Mesenteric fat pad (tissue), 1 donor: ENCODE measurements at places on chromosomes 16 and 17. TPM values are rescaled to one million over a fixed set of nuclear protein-coding genes. Genes with fewer than 3 reads are reported as not detected.

GRCh38 chr17:929586-929985 is 50.0 kb downstream of the NXN start:
- DNase-seq = no peak

DNA sequence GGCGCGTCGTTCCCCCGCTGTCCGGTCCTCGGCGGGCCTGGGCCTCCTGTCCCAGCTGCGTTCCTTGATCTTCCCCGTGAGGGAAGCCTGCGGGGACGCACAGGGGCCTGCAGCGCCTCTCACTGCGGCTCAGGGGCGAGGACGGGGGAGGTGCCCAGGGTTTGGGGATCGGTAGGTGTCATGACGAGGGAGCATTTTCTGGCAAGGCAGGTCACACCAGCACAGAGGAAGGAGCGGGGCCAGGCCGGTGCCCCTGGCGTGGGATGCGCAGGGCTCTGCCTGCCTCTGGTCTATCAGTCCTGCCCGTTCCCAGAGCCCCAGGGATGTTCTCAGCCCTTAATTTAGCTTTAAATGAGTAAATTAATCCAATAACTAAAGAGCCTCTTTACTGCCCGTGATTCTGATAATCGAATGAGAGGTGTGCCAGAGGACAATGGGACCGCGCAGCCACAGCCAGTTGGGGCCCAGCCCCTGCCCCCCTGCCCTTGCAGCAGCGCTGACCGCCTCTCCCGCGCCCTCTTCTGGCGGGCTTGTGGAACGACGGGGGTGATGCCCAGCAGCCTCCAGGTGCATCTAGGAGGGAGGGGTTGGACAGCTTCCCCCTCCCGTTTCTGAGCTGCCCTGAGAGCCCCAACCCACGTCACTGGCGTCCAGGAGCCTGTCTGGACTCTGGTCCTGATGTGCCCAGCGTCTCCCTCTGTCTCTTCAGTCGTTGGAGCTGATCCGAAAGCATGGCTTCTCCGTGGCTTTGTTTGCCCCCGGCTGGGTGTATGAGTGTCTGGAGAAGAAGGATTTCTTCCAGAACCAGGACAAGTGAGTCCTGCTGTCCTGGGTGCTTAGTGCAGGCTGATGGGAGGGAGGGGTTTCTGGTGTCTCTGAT is 7.9 kb downstream of the ENGASE start:
- DNase-seq = no peak

GRCh38 chr16:55421226-55421625 is 57.8 kb upstream of the MMP2 start:
- DNase-seq = no peak

DNA sequence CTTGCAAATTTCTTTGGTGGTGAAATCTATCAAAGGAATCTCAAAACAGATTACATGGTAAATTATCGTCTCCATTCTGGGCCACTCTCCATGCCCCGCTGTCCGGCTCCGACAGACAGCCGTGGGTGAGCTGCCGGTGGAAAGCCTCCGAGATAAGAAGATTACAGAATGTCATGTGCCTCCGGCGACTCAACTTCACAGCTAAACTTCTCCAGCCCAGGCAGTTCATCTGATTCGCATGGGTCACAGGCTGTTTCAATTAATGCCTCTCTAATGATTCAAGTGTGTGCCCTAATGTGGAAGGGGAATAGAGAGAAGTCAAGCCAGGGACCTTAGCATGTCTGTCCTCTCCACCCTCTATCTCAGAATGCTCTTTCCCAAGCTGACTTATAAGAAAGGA is 520.8 kb upstream of the ZFHX3 start:
- no peak for DNase-seq

- DNase-seq = no peak
These were observed 17.8 kb downstream of the ZZEF1 start for GRCh38 chr17:4124999-4125398.

DNA sequence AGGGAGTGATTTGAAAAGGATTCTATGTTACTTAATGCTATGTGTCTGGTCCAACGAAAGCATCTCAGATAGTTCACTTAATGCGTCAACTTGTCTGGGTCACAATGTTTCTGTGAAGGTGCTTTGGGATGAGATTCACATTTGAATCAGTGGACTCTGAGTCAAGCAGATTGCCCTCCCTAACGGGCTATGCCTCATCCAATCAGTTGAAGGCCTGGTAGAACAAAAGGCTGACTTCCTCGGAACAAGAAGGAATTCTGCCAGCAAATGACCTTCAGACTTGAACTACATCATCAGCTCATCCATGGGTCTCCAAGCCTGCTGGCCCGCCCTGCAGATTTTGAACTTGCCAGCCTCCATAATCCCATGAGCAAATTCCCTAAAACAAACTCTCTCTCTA is 15.2 kb downstream of the EMP2 start:
- DNase-seq = no peak

GRCh38 chr17:37358098-37358829 is 17.5 kb upstream of the C17orf78 start:
- no peak for DNase-seq

- DNase-seq = no peak
These were observed 34.2 kb upstream of the HS3ST3A1 start for GRCh38 chr17:13635951-13636350.

DNA sequence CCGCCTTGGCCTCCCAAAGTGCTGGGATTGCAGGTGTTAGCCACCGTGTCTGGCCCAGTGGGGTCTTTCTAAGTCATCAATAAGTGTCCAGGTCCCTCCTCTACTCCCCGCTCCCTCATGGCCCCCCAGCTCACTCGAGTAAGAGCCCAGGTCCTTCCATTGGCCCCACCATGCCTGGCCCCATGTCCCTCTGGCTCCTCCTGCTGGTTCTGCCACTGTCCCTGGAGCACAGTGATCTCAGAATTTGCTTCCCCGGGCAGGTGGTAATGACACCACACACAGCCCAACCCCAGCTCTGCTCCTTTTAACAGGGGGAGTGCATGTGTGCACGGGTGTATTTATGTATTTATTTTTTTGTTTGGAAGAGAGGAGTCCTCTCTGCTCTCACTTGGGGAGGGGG is 19.6 kb downstream of the MGAT5B start:
- DNase-seq = no peak

DNA sequence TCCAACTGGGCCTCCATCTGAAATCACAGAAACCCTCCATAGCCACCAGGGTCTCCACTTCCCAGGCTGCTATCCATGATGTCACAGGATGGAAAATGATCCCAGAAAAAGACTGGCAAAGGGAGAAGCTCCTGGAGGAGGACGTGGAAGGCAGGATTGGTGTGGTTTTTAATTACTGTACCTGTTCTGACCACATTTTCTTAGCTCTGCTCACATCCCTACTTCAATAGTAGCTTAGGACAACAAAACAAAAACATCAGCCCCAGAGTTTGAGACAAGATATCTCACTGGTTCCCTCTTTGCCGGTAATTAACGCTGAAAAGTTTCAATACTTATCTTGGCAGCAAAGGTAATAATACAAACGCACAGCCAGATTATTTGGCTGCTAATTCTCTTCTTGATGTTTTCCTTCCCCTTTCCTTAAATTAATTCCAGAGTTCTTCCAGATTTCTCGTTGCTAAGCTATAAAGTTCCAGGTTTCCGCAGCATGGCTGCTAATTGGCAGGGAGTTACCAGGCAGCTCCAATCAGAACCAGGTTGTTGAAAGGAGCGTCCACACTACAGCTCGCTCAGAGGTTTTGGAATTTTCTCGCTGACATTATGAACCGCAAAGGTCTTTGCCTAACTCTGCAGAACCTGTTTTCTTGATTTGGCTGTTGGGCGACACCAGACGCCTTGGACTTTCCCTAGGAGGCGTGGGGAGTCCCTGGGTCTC is 263.4 kb downstream of the MRTFB start:
- DNase-seq = no peak

DNA sequence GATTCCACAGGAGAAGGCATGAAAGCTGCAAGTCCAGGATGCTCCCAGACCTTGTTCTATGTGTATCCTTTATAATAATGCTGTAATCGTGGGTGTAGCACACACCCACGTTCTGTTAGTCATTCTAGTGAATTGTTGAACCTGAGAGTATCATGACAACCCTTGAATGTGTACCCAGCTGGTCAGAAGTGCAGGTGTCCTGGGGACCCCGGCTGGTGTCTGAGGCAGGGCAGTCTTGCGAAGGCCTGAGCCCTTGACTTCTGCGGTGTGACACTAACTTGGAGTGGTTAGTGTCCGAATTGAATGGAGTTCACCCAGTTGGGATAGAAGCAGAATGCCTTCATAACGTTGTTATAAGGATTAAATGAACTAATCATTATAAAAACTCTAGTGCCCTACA is 218.0 kb upstream of the TNRC6C start:
- DNase-seq = peak; percentile 20

GRCh38 chr16:69298261-69298660 is 12.9 kb upstream of the VPS4A start:
- no peak for DNase-seq

DNA sequence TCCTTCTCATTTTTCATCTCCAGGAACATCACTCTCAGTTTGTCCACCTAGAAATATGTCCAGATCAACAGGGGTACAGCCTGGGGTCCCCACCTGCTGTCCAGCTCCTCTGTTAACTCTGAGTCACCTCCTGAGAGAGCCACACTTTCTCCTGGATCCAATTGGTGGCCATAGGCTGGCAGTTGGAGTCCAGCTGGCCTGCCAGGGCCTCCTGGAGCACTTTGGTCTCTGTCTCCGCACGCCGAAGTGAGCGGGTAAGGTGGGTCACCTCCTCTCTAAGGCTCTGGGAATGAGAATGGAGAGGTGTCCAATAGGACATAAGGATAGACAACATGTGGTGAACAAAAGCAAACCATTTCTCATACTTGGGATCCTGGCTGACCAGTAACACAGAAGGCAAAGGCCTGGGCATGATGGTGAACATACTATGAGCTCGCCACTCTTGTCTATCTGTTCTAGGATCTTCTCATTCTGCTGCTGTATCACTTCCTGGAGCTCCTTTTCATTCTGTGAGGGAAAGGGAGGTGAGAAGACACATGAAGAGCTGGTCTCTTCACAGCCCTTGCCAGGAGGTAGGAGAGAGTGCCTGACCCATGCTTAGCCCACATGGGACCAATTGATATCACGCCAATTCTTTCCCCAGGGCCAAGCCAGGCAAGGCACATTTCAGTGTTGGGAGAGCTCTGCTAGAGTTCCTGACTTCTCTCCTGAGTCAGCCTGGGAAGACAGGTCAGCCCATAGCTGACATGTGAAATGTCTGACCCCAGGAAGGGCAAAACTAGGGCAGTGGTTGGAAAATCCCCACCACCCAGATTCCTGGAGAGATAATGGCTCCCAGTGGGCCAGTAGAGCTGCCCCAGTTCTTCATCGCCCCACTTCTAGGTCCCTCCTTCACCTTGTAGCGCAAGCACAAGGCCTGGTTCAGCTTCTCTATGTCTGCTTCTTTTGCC is 1.8 kb upstream of the ALDOC start:
- peak; percentile 62 for DNase-seq

DNA sequence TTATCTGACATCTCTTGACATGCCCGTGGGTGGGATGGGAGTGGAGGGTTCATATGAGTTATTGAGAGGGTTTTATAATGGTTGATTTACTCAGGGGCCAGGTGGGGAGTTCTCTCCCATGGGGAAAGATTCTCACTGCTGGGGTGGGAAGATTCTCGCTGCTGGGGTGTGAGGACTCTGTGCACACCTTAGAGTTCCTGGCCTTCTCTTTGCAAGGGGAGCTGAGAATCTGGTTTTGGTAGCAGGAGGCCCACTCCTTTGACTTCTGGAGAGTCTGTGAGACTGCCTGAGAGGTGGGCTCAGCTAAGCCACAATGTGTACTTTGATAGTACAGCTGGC is 31.5 kb downstream of the TBX4 start:
- no peak for DNase-seq

DNA sequence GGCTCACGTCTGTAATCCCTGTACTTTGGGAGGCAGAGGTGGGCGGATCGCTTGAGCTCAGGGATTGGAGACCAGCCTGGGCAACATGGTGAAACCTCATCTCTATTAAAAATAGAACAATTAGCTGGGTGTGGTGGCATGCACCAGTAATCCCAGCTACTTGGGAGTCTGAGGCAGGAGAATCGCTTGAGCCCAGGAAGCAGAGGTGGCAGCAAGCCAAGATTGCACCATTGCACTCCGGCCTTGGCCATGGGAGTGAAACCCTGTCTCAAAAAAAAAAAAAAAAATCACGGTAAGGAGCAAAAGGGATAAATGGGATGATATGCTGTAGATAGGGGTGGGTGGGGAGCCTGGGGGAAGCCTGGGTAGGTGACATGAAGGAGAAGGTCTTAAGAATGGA is 20.4 kb upstream of the TMEM98 start:
- no peak for DNase-seq

GRCh38 chr16:76532188-76532973 is 255.2 kb downstream of the CNTNAP4 start:
- no peak for DNase-seq

DNA sequence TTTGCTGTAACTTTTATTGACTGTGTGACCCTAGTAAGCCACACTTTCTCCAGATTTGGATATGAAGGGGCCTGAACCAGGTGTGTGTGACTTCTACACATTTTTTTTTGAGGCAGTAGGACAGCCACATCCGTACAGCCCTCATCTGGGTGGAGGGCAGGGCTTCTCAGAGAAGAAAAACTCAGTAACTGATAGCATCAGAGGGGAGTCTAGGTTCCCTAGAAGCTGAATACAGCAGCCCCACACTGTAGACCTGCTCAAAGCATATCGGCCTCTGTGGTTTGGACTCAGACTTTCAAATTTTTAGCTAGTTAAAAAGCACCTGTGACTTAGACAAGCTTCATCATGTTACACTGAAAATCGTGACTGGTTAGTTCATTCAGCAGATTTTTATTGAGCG is 10.8 kb downstream of the PRSS54 start:
- no peak for DNase-seq

GRCh38 chr17:79985943-79986391 is 49.7 kb downstream of the TBC1D16 start:
- no peak for DNase-seq

DNA sequence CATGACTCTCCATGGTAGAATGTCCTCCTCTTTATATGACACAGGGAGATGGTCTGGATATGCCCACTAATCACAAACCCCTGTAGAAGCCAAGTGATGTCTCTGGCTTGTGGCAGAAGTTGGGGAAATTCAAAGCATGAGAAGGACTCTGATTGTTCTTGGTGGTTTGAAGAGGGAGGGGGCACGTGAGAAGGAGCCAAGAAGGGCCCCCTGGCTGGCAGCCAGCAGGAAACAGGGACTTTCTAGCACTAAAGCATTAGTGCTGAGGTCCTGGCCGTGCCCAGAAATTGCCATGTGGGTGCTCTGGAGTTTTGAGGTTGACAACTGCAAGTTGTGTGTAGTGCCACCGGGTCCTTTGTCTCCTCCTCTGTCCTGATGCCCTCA is 199.9 kb downstream of the LGALS9B start:
- DNase-seq = no peak

GRCh38 chr16:3589001-3589400 is 11.8 kb upstream of the NLRC3 start:
- no peak for DNase-seq

SEZ6L2 gene
- 1.1 TPM for total RNA-seq

TBC1D16 gene
- total RNA-seq = 111 TPM

FAM20A gene
- 25.6 TPM for total RNA-seq

BICDL2 gene
- not detected for total RNA-seq

DLX3 gene
- 0.48 TPM for total RNA-seq

AFMID gene
- 19.7 TPM for total RNA-seq

KRTAP4-4 gene
- total RNA-seq = not detected

RNF222 gene
- not detected for total RNA-seq
